ENCODE measurements at places on chromosomes 2 and 18.

- DNase-seq = no peak
Observed at GRCh38 chr2:55482186-55482884, 37.2 kb upstream of the CFAP36 start.

DNA sequence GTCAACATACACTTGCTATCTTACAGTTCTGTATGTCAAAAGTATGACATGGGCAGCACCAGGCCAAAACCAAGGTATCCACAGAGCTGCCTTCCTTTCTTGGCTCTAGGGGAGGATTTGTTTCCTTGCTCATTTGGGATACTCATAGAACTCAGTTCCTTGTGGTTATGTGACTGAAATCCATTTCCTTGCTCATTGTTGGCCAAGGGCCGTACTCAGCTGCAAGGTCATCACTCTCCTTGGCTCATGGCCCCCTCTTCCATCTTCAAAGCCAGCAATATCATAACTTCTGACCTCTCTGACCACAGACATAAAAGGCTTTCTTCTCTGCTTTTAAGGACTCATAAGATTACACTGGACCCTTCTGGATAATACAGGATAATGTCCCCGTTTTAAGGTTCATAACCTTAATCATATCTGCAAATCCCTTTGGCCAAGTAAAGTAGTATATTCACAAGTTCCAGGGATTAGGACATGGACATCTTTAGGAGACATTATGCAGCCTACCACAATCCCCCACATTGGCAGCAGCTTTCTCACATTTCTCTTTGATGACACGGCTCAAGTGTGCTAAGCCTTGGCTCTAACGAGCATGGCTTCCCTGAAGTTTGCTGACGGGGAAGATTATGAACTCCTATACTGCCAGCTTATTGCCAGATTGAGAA, 20.9 kb downstream of the TMEM237 start:
- no peak for DNase-seq

- DNase-seq = no peak
Observed at GRCh38 chr2:191209340-191209739, 35.9 kb upstream of the MYO1B start.

DNA sequence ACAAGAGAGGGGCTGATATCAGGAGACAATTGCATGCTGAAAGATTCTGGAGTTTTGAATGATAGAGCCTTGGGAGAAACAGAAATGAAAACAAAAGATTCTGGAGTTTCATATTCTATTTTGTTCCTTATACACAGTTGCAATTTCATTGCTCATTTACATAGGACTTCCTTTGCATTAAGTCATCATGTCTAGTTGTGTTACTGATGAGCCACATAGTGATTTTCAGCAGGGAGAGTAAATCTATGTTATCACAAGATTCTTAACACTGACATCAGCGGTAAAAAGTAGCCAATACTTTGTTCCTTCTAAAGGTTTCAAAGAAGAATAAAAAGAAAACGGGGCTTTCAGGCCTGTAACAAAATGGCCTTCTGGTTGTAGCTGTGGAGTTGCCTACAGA, 7.1 kb downstream of the ADAM17 start:
- DNase-seq = no peak

DNA sequence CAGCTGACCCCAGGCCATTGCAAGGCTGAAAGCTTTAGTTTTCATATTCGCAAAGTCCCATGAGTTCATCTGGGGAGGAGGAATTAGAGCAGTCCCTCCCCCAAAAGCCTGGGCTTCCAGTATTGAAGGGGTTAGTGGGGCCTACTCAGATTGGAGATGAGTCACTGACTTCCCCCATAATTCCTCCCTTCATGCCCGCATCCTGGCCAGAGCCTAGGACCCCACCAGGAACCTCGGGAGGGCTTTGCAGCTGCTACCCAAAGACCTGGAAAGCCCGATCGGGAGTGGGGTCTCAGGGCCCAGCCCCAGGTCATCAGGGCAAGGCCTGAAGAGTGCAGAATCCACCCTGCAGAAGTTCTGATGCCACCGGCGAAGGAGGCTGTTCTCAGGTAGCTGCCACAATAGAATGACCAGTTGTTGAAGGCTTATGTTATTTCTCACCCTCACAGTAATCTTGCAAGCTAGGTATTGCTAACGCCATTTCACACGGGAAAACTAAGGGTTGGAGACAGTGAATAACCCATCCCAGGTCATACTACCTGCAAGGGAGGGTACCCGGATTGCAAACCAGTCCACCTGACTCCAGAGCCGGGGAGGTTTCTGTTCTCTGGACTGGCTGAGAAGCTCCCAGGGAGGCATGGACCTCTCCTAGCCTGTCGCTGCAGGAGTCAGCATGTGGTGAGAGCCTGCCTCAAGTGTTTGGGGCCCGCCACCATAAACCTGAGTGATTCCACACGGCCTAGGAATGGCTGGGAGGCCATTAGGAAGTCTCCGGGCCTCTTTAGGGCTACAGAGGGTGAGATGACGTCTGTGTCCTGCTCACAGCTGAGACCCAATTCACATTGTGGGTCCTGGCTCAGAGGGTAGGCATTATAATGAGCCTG, 5.8 kb upstream of the ARID5A start:
- DNase-seq = no peak

DNA sequence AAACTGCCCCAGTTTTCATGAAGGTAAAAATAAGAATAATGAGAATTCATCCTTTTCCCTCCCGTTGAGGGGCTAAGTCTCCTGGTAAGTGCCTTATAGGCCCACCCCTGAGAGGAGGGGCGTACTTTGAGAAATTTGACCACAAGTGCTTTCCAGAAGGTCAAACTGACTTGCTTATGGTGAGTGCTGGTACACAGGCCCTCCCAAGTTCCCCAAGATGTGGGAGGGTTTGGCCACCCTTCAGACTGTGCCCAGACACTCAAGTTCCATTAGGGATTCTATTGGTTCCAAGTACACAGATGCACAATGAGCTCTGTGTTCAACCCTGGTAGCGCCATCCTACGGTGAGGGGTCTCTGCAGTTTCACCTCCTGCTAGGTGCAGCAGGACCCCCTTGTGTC, 205.1 kb downstream of the CTIF start:
- no peak for DNase-seq

- no peak for DNase-seq
Observed at GRCh38 chr2:128308889-128309279, 9.8 kb downstream of the HS6ST1 start.

DNA sequence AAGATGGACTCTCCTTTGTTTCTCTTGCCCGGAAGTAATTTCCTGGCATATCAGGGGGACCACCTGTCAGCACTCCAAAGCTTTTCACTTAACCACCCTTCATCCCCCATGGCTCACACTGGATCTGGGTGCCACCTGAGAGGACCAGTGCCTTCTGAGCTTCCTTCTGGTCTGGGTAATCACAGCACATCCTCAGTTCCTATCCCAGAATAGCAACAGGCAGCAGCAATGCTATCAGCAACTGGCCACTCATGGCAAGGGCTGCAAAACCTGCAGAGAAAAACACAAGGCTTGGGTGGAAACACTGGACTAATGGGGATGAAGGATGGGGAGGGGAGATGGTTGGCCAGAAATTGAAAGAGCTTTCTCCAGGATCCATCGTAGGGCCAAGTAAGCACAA, 59.9 kb upstream of the STPG4 start:
- no peak for DNase-seq

GRCh38 chr18:13597068-13597467, 129.3 kb downstream of the FAM210A start:
- DNase-seq = no peak

GRCh38 chr2:140916410-140916809, 1214.4 kb downstream of the LRP1B start:
- DNase-seq = no peak

DNA sequence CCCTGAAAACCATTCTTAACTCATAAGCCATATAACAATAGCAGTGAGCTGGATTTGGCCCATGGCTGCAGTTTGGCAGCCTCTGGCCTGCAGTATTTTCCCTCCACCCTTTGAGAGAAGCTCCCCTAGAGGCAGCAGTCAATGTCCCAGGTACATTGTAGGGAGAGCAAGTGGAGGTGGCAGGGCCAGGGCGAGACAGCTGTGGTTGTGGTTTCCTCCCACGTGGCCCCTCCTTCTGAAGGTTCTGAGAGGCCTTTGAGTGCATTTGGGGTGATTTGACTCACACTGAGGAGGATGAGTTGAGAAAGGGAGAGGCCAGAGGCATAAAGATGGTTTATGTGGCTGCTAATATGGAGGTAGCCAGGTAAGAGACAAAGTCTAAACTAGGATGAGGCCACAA, 45.5 kb upstream of the LDAH start:
- peak; percentile 19 for DNase-seq

- DNase-seq = no peak
Observed at GRCh38 chr2:109247812-109248211, 118.8 kb downstream of the SH3RF3 start.

- DNase-seq = no peak
Observed at GRCh38 chr18:62751341-62751821, 36.0 kb downstream of the PHLPP1 start.

DNA sequence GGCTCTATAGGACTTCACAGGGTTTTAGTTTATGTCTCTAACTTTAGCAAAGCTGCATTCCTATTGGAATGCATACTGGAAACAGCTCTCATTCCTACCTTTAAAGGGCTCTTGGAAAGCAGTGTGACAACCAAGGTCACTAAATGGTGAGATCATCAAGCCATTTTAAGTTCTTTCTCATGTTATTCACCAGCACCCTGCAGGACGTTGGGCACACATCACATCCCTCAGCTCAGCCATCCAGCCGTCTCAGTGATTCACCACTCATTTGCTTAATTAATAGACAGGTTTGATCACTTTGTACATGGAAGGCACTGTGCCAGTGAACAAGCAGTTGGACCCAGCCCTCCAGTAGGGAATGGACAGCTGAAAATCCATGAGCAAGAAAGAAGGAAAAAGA, 32.2 kb upstream of the RBM44 start:
- DNase-seq = no peak

DNA sequence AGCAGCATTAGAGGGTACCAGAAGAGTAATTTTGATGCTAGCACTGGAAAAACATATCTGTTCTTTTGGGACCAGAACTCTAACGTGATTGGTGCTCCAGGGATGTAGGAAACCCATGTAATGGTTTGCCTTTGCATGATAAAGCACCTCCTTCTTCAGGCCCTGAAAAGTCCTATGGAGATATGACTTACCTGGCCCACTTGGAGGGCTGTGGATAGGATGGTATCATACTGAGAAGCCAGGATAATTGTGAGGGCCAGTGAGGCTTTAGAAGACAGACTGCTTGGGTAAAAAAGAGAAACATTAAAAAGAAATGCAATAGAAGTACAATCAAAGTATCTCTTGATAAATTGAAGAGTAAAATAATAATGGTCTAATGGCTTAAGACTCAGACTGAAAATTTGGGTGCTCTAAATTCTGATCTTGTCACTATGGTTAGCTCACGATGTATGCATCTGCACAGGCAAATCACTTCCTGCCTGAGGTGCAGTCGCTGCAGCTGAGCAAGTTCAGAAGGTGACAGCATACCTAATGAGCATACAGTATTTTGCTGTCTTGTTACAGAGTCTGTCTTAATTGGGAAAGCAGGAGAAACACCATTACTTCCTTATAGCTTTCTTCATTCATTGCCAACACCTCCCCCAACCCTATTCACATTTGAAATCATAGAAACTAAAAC, 371.5 kb downstream of the NUP35 start:
- DNase-seq = no peak

DNA sequence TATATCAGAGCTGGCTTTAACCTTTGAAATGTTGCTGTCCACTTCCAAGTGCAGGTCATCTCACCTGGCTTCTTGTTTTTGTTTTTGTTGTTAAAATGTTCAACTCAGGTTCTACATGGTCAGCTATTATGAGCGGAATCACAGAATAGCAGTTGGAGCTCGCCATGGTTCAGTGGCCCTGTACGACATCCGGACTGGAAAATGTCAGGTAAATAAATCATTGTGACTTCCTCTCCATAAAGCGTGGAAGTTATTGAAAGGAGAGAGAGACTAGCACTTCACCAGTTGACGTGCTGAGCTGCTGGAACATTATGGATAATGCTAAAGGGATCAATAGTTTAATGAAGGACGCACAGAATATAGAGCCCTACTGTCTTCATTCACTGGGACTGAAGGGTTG, 184.6 kb upstream of the BOD1L2 start:
- DNase-seq = no peak

DNA sequence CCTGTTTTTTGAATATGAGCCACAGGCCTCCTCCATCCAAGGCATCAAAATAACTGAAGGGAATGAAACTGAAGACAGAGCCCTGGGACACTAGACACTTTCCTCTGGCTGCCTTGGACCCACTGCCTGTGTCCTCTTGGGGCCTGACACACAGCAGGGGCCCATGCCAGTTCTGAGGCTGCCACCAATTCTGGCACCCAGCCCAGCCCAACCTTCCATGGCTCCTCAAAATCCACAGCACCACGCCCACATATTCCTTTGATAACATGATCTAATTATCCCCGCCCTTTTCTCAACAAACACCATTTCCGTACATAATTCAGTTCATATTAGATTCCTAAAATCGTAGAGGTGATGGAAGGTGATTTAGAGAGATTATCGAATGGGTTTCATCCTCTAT, 64.2 kb downstream of the EMX1 start:
- no peak for DNase-seq

- DNase-seq = no peak
Observed at GRCh38 chr18:41034413-41034812, 920.6 kb upstream of the PIK3C3 start.

GRCh38 chr2:196167666-196168065, 3.7 kb downstream of the STK17B start:
- DNase-seq = no peak

DNA sequence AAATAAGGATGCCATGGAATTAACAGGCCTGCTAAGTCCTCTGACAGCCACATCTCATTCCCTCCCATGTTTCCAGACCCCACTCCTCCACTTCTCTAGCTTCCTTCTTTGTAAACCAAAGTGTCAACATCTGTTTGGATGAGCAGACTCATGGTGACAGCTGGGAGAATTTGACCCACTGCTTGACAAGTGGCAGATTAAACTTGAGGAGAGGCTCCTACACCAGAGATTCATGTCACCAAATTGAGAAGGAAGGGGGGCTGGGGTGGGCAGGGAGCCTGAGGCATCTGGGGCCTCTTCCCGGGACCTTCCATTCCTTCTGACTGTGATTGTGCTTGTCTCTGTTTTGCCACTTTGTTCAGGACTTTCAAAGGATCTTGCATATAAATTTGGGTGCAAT, 41.0 kb upstream of the IGFBP5 start:
- DNase-seq = no peak

GRCh38 chr2:105405291-105405690, 6.4 kb upstream of the FHL2 start:
- DNase-seq = no peak

- DNase-seq = no peak
Observed at GRCh38 chr2:101628030-101628392, 69.5 kb upstream of the MAP4K4 start.

GRCh38 chr2:237235383-237236095, 149.8 kb downstream of the COPS8 start:
- DNase-seq = no peak

- DNase-seq = no peak
Observed at GRCh38 chr2:2795438-2796091, 464.5 kb upstream of the MYT1L start.

DNA sequence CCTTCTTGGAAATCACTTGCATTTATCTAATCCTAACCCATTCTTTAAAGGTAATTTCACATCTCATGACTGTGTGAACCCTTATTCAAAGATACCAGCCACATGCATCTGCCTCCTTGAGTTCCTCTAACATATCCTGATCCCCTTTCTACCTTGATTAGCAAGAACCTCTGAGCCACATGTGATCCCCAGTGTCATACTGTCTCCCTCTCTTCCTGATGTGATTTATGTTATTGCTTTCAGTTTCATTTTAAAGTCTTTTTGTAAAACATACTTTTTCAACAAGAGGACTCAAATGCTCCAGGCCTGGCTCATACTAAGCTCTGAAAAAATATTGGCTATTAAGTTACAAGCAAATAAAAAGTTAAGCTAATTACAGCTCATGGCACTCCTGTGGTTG, 470.1 kb downstream of the DLGAP1 start:
- no peak for DNase-seq

- no peak for DNase-seq
Observed at GRCh38 chr2:239393388-239393940, 7.4 kb downstream of the HDAC4 start.

Data from stimulated activated CD8-positive, alpha-beta memory T cell treated with anti-CD3 and anti-CD28 coated beads, Interleukin-15, amount 100 ng/mL, for 4 hours (primary cell).